Bladder microvascular endothelial cell (primary cell): ENCODE measurements at places on chromosomes 2 and 18. TPM values are rescaled to one million over a fixed set of nuclear protein-coding genes. Genes with fewer than 3 reads are reported as not detected.

Gene TUBA3D
- total RNA-seq: not detected in 2 replicates

Gene SMAD2
- 34.2 and 157 TPM in 2 replicates for total RNA-seq

Gene EMILIN1
- total RNA-seq: 2.3 and 49.0 TPM in 2 replicates

Gene ADAM17
- 44.2 and 67.2 TPM in 2 replicates for total RNA-seq

Gene CCDC68
- total RNA-seq: 0.49 and 0.63 TPM in 2 replicates

Gene FRZB
- under 0.01 and 0.13 TPM in 2 replicates for total RNA-seq

Gene ST6GAL2
- total RNA-seq: 0.25 TPM in 1 of 2 replicates, not detected in the other

Gene HOXD9
- 6.8 and 10.7 TPM in 2 replicates for total RNA-seq

Gene RBM43
- total RNA-seq: 2.5 and 2.6 TPM in 2 replicates

Gene CNTNAP5
- total RNA-seq: under 0.01 TPM in 1 of 2 replicates, not detected in the other

Gene NDC80
- total RNA-seq: 16.7 and 21.4 TPM in 2 replicates

Gene CFAP210
- total RNA-seq: not detected in 2 replicates

Gene CFC1
- not detected in 2 replicates for total RNA-seq

Gene COL4A3
- total RNA-seq: not detected in 2 replicates

Gene LRP2
- total RNA-seq: not detected in 2 replicates

Gene IL1F10
- total RNA-seq: not detected in 2 replicates

Gene CBLN2
- not detected in 2 replicates for total RNA-seq
